ENCODE measurements at places on chromosomes 4 and X.
A peak's percentile ranks its signal among the peaks of the same experiment; 100 is the strongest.

GRCh38 chr4:84578540-84579402 is 4.2 kb upstream of the CDS1 start:
- no peaks in the 10 kb centered on the region for H3K27me3 ChIP-seq
- DNase-seq = no peak
- peaks cover 11% of the 10 kb centered on the region for H3K4me1 ChIP-seq
- H3K27ac ChIP-seq = no peak overlapping the region

GRCh38 chr4:140515423-140515822 is 8.5 kb upstream of the ELMOD2 start:
- H3K4me1 ChIP-seq = no peaks in the 10 kb centered on the region
- H3K36me3 ChIP-seq = no peaks in the 10 kb centered on the region

DNA sequence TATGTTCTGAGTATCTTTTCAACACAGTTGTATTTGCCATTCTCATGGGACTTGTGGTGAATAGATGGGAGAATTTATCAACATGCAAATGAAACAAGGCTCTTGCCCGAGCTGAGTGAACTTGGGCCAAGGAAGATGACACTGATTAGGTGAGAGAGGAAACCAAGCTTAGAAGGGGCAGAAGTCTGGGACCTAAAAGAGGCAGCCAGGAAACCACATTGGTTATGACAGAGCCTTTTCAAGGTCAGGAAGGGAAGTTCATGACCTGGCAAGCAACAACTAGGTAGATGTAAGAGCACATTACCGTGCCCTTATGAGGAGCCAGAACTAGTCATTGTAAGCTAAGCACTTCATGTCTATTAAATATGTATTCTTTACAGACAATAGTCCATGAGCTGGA is 590.3 kb downstream of the PACRGL start:
- H3K27me3 ChIP-seq = no peaks in the 10 kb centered on the region
- DNase-seq = no peak
- H3K4me3 ChIP-seq = no peak overlapping the region
- no peaks in the 10 kb centered on the region for H3K4me1 ChIP-seq
- no peak overlapping the region for H3K27ac ChIP-seq

DNA sequence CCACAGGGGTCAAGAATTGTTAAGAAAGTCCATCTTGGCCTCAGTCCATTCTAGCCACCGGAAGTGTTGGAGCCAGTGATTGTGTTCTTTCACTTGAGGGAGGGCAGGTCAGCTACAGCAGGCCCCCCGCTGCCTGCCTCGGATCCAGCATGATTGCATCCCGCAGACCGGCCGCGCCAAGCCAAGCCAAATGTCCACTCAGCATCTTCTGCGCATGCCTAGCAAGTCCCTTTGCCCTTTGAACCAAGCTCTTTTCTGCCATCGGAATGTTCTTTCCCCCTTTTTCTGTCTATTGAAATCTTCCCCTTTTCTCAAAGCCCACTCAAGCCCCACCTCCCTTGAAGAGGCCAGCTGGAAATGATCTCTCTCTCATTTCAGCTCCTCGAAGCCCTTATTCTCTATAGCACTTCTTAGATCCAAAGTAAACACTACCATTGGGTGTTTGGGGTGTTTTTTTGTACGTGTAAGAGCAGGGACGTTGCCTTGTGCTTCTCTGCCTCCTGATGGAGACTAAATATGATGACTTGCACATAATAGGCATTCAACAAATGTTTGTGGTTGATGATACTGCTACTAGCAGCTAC is 147.8 kb upstream of the BCOR start:
- no peak for DNase-seq
- H3K27ac ChIP-seq = no peak overlapping the region
- H3K27me3 ChIP-seq = no peaks in the 10 kb centered on the region
- no peaks in the 10 kb centered on the region for H3K36me3 ChIP-seq
- H3K4me3 ChIP-seq = no peak overlapping the region

DNA sequence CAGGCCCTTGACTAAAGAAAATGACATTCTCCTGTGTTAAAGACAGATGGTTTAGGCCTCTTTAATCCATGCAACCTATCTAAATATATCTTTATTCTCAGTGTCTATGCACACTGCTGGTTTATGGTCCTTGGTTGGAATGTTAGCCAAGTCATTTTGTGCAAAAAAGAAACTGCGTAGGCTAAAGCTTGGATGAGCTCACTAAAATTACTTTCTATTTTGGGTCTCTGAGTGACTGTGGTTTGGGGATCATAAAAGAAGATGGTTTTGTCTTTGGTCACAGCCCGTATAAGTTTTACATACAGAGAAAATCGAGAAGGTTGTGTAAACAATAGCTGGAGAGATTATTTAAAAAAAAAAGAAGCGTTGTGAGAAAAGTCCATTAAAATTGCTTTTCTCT is 443.6 kb downstream of the UBE2NL start:
- no peak overlapping the region for H3K4me3 ChIP-seq
- H3K4me1 ChIP-seq = no peaks in the 10 kb centered on the region
- H3K27ac ChIP-seq = no peak overlapping the region
- DNase-seq = no peak
- H3K36me3 ChIP-seq = no peaks in the 10 kb centered on the region

DNA sequence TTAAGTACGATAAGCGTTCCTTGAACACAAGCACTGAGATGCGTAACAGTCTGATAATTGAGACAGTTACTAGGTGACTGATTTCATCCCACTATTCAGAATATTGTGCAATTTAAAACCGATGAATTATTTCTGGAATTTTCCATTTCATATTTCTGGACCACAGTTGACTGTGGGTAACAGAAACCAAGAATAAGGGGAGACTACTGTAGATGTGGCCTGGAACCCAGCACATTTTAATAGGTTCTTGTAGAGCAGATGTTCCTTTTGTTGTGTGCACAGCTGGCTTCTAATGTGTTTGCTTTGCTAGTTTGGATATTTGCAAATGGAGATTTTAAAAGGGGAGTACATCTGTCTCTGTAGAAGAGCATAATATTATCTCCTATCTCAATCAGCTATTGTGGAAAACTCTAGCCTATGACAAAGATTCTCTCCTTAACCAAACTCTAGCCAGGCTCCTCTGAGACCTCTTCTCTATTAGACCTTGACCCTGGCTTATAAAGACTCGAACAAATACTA is 16.4 kb downstream of the NAAA start:
- peaks cover 29% of the 10 kb centered on the region for H3K36me3 ChIP-seq
- no peak overlapping the region for H3K27ac ChIP-seq
- H3K4me1 ChIP-seq = no peaks in the 10 kb centered on the region
- no peak for DNase-seq

- H3K4me3 ChIP-seq = peak overlapping the region; percentile 1
- no peaks in the 10 kb centered on the region for H3K27me3 ChIP-seq
- peaks cover 16% of the 10 kb centered on the region for H3K4me1 ChIP-seq
- no peaks in the 10 kb centered on the region for H3K36me3 ChIP-seq
Measured at GRCh38 chr4:81648576-81649275, 177.0 kb upstream of the RASGEF1B start.

- no peaks in the 10 kb centered on the region for H3K36me3 ChIP-seq
- H3K27ac ChIP-seq = peak overlapping the region; percentile 58
- H3K4me1 ChIP-seq = peaks cover 10% of the 10 kb centered on the region
- DNase-seq = no peak
Measured at GRCh38 chrX:75155447-75155826, 646 bp downstream of the ABCB7 start.

- H3K36me3 ChIP-seq = no peaks in the 10 kb centered on the region
- no peaks in the 10 kb centered on the region for H3K4me1 ChIP-seq
- no peak for DNase-seq
- no peak overlapping the region for H3K27ac ChIP-seq
Measured at GRCh38 chr4:26802790-26803189, 57.9 kb upstream of the STIM2 start.

DNA sequence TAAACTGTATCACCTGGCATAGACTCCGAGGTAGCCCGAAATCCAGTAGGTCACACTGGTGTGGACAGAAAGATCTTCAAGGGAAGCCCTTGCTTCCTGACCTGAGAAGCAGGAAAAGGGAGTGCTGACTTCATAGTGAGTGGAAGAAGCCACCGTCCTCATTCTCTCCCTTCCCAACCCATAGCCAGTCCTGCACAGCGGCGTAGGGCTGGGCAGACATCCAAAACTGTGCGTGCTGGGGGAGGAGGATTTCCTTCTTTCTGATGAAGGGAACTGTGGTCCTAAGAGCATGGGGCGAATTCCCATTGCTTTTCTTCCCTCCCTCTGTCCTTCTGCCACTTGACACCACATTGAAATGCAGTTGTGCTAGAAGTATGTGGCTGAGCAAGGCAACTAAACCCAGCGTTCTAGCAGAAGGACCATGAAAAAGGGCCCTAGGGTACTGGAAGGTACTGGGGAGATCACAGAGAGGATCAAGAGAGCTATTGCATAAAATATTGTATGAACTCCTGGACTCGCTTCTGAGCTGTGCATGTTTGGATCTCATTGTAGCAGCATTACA is 66.9 kb downstream of the STOX2 start:
- no peaks in the 10 kb centered on the region for H3K27me3 ChIP-seq
- H3K4me3 ChIP-seq = no peak overlapping the region

DNA sequence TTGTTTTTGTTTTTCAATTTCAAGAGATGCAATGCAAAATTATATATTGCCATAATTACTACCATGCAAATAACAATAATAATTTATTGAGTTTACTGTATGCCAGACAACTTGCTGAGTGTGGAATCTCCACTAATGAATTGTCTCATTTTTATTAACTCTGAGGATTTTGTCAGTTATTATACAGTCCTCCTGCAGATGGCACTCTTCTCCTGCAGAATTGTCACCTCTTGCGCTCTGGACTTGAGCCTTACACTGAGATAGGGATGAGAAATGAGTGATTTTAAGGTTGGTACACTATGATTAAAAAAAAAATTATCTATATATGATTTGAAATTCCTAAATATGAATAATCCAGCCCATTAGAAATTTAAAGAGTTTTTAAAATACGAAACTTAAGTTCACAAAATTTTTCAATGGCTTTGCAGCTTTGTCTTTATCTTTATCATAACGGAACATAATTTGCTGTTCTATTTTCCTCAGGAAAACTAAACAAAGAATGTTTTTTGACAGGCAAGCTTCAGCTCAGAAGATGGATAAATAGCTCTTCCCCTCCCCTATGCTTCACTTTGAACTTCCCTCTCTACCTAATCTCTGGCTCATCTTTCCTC is 12.7 kb upstream of the PAQR3 start:
- no peaks in the 10 kb centered on the region for H3K36me3 ChIP-seq
- no peak overlapping the region for H3K27ac ChIP-seq
- DNase-seq = peak; percentile 52
- H3K27me3 ChIP-seq = peaks cover 10% of the 10 kb centered on the region
- H3K4me3 ChIP-seq = no peak overlapping the region

DNA sequence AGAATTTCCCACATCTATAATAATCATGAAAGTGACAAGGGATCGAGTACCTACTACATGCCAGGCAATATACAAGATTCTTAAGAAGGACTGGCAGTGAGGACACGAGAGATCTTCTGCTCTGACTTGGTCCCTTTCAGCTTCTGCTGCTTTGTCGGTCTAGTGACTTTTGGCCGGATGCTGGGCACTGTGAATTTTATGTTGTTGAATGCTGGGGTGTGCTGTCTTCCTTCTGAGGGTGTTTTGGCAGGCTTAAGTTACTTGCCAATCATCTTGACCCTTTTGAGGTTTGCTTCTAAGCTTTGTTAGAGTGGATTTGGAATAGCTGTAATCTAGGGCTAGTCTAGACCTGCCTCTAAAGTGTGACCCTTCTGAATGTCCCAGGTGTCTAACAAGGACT is 23.5 kb downstream of the NAT8L start:
- no peaks in the 10 kb centered on the region for H3K4me1 ChIP-seq
- no peaks in the 10 kb centered on the region for H3K36me3 ChIP-seq
- no peak overlapping the region for H3K4me3 ChIP-seq
- no peaks in the 10 kb centered on the region for H3K27me3 ChIP-seq
- DNase-seq = no peak
- no peak overlapping the region for H3K27ac ChIP-seq

DNA sequence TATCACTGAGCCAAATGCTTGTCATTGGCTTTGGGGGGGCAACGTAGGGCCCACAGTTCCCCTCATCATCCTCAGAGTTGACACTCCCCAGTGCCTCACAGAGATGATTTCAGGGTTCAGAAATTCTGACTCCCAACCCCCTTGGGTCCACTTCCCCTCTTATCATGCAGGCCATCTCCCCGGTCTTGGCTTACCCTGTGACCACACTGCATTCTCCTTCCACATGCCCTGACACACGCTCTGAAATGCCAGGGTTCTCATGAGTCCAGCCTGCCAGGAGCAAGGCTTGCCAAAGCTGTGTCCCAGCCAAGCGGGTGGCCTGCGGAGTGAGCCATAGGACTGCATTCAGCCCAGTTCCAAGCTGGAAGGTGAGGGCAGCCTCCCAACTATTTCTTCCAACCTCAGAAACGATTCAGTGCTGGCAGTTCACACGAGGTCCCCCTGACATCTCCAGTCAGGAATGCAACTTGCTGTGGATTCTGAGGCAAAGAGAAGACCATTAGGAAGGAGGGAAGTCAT is 101.2 kb downstream of the SMIM20 start:
- H3K27me3 ChIP-seq = no peaks in the 10 kb centered on the region
- H3K27ac ChIP-seq = no peak overlapping the region
- H3K4me1 ChIP-seq = no peaks in the 10 kb centered on the region
- no peak for DNase-seq
- H3K4me3 ChIP-seq = no peak overlapping the region
- H3K36me3 ChIP-seq = no peaks in the 10 kb centered on the region

GRCh38 chr4:53322696-53323095 is 43.2 kb downstream of the SCFD2 start:
- no peaks in the 10 kb centered on the region for H3K4me1 ChIP-seq
- no peak overlapping the region for H3K4me3 ChIP-seq
- H3K27me3 ChIP-seq = no peaks in the 10 kb centered on the region
- no peaks in the 10 kb centered on the region for H3K36me3 ChIP-seq

DNA sequence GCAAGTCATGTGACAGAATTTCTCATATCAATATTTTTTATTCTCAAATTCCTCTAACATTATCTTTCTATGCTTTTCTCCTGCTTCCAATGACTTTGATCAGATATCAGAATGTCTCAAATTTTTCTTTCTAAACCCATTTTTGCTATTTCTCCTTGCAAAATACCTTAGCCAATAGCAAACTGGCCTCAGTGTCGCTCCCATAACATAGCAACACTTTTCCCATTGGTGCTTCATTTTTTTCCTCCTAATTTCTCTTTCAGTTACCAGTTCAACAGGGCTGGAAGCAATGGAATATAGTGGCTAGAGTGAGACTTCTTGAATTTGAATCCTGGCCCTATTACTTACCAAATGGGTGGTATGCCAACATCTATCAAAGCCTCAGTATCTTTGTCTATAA is 1091.6 kb downstream of the C4orf33 start:
- no peak overlapping the region for H3K27ac ChIP-seq
- H3K27me3 ChIP-seq = no peaks in the 10 kb centered on the region
- H3K4me1 ChIP-seq = no peaks in the 10 kb centered on the region
- H3K4me3 ChIP-seq = no peak overlapping the region
- no peaks in the 10 kb centered on the region for H3K36me3 ChIP-seq

- H3K27ac ChIP-seq = no peak overlapping the region
- DNase-seq = no peak
- H3K4me3 ChIP-seq = no peak overlapping the region
Measured at GRCh38 chr4:186203406-186203805, 12.0 kb downstream of the CYP4V2 start.

DNA sequence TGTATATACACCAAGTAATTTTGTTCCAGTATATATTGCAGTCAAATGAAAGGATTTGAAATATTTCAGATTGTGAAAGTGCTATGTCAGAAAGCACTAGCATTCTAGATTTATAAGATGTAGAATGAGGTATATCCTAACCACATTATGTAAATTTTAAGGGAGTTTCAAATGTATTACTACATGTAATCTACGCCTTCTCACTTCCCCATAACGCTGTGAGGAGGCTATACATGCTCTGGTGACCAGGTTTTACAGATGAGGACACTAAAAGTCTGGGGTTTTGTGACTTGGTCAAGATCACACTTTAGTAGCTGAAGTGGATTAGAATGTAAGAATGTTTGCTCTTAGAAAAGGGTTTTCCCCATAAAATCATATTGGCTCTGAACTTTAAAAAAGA is 8.1 kb downstream of the ENPEP start:
- no peak for DNase-seq
- no peaks in the 10 kb centered on the region for H3K4me1 ChIP-seq
- H3K27me3 ChIP-seq = no peaks in the 10 kb centered on the region
- H3K4me3 ChIP-seq = no peak overlapping the region
